ENCODE measurements at places on chromosomes 6 and 20. TPM values are rescaled to one million over a fixed set of nuclear protein-coding genes. Genes with fewer than 3 reads are reported as not detected.

SCRT2 gene
- polyA plus RNA-seq, result not detected

DNA sequence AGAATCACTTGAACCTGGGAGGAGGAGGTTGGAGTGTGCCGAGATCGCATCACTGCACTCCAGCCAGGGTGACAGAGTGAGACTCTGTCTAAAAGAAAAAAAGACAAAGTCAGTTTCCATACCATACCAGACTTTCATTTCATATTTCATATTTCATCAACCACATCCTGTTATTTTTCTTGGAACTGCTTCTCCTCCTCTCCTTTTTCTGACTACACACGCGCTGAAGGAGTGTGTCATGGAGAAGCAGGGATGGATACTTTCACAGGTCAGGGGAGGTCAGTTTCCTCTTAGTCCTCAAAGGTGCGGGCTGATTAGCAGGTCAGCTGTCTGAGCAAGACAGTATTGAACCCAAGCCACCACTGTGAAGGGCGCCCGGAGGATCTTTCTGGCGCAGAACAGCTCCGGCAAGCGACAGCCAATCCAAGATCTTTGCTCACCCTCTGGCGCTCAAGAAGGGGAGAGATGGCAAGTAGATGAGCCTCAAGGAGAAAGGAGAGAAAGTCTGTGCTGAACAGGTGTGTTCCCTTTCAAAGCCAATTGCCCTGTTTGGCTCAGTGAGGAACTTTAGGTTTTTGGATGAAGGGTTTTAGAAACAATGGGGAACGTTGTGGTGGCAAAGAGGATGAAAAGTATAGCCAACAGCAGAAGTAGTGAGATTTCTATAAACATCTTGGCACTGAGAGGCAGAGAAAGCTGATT lies 18.9 kb upstream of the SYNJ2 start:
- DNase-seq, result no peak

CST3 gene
- polyA plus RNA-seq, result 259 TPM

GRCh38 chr6:14367296-14367695 lies 249.7 kb downstream of the CD83 start:
- no peak for DNase-seq

- no peak for DNase-seq
Measured at GRCh38 chr20:62943396-62943795, 5.4 kb downstream of the GID8 start.

- peak; percentile 67 for DNase-seq
Measured at GRCh38 chr6:31493875-31494694, 3.9 kb upstream of the MICB start.

NKAIN4 gene
- 9.7 TPM for polyA plus RNA-seq

GRCh38 chr20:50191544-50192363 lies 1.1 kb downstream of the CEBPB start:
- no peak for DNase-seq

GSTA2 gene
- polyA plus RNA-seq, result not detected

GRCh38 chr20:63896264-63897105 lies 1.6 kb downstream of the DNAJC5 start:
- no peak for DNase-seq

CABLES2 gene
- 6.6 TPM for polyA plus RNA-seq

GRCh38 chr6:42781796-42782688 lies at the start of gene BICRAL:
Gene BICRAL, plus strand, starts transcription at chr6:42782052. Its CDS starts 39,971 bp downstream, at chr6:42822023.
- DNase-seq, result peak; percentile 69

EGFL8 gene
- 3.1 TPM for polyA plus RNA-seq

TRIM15 gene
- 0.09 TPM for polyA plus RNA-seq

DNA sequence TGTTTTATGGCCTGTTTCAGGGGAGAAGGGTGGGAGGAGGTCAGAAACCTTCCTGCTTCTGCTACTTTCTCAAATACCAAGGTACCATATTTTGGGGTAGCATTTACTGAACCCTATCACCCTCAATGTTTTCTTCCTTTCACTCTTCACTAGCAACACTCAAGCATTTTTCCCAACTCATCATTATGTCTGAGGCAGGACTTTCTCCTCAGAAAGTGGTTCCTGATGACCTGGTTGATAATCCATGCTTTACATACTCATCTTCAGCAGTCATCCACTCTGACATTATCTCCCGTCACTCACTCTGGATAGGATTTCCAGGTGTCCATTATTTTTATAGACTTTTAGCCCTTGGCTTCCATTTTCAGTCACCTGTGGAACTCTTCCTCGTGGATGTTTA lies 21.1 kb downstream of the ZNF292 start:
- no peak for DNase-seq

DEK gene
- polyA plus RNA-seq, result 135 TPM

- DNase-seq, result no peak
Measured at GRCh38 chr20:64025826-64026412, 10.1 kb upstream of the C20orf204 start.

GRCh38 chr6:142014515-142014914 lies 118.2 kb upstream of the GJE1 start:
- DNase-seq, result peak; percentile 72

DNA sequence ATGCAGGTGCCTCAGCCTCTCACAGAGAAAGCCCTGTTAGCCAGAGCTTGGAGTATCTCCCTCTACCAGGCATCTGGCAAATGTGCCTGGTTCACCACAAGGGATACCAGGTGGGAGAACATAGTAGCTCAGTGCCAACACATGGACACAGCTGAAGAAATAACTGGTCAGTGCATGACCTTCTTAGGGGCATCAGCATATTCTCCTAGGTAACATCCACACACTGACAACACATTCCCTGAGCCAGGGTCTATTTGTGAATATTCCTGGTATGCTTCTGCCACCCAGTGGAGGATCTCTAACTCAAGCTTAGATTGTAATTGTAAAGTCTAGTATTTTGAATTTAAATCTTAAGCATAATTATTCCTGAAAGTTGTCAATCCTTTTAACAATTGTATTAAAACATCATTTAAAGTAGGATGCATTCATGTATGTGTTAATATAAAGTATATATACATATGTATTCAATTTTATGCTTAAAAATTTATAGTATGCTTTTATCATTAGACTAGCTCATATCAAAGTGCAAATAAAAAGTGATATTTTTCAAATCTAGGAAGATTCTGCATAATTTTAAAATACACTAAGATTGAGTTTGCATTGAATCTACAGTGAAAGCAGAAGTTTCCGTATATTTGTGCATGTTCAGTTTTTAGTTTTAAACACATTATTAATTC lies 45.3 kb upstream of the COL21A1 start:
- DNase-seq, result peak; percentile 39

DNA sequence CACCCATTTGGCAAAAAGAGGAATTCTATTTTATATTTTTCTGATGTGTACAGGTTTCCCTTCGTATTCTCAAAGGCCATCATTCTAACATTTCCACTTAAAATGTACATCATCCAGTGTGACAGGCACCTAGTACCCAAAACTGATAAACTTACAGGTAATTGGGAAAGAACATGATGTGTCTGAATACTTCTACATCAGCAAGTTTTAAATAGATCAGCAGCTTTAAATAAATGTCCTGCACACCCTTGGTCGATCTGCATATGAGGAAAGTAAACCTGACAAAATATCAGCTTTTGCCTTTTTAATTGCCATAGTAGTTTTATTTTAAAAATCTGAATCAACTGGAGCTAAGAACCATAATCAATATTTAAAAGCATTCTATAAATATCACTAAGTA lies 26.5 kb downstream of the TOMM6 start:
- DNase-seq, result no peak

- peak; percentile 62 for DNase-seq
Measured at GRCh38 chr6:133099573-133099972, 141.6 kb upstream of the EYA4 start.

Data from A549 (cell line).